Naive thymus-derived CD4-positive, alpha-beta T cell (primary cell): ENCODE measurements at places on chromosomes 7 and 10. TPM values are rescaled to one million over a fixed set of nuclear protein-coding genes. Genes with fewer than 3 reads are reported as not detected.

Gene MMP21
- not detected for polyA plus RNA-seq

Gene NAT16
- not detected for polyA plus RNA-seq

Gene YAE1
- polyA plus RNA-seq: 18.9 TPM

Gene FAM53B
- 18.8 TPM for polyA plus RNA-seq

Gene CALHM2
- 6.4 TPM for polyA plus RNA-seq

Gene SKIDA1
- not detected for polyA plus RNA-seq

Gene HOXA6
- polyA plus RNA-seq: not detected

Gene SFRP4
- polyA plus RNA-seq: not detected

Gene GRM8
- polyA plus RNA-seq: not detected

Gene TMEM184A
- not detected for polyA plus RNA-seq

Gene SPDYE6
- polyA plus RNA-seq: 0.14 TPM

Gene PIK3AP1
- 0.46 TPM for polyA plus RNA-seq

Gene KIAA1217
- polyA plus RNA-seq: 0.03 TPM

Gene NPFFR1
- not detected for polyA plus RNA-seq

Gene CRPPA
- 0.21 TPM for polyA plus RNA-seq

Gene SLC16A12
- polyA plus RNA-seq: not detected

Gene H2BK1
- not detected for polyA plus RNA-seq

Gene SPOCK2
- 200 TPM for polyA plus RNA-seq

Gene SRGN
- 79.1 TPM for polyA plus RNA-seq

Gene SPDYE5
- polyA plus RNA-seq: 0.14 TPM

Gene HOXA3
- not detected for polyA plus RNA-seq
